ENCODE measurements at places on chromosomes 7 and 10. TPM values are rescaled to one million over a fixed set of nuclear protein-coding genes. Genes with fewer than 3 reads are reported as not detected.
A peak's percentile ranks its signal among the peaks of the same experiment; 100 is the strongest.

GRCh38 chr7:18508443-18509427, 13.2 kb downstream of the HDAC9 start:
- DNase-seq, result peak; percentile 97

GRCh38 chr7:151396328-151396970, 13.4 kb downstream of the WDR86 start:
- no peak for DNase-seq

GRCh38 chr10:124416733-124417132, 2.0 kb downstream of the OAT start:
- peak; percentile 21 for DNase-seq

Gene IDE
- total RNA-seq, result 13.9 TPM

- DNase-seq, result peak; percentile 16
Observed at GRCh38 chr7:46015107-46015868, 94.2 kb upstream of the IGFBP3 start.

- DNase-seq, result no peak
Observed at GRCh38 chr10:131480066-131480465, 168.5 kb upstream of the TCERG1L start.

Gene BHLHA15
- total RNA-seq, result not detected

DNA sequence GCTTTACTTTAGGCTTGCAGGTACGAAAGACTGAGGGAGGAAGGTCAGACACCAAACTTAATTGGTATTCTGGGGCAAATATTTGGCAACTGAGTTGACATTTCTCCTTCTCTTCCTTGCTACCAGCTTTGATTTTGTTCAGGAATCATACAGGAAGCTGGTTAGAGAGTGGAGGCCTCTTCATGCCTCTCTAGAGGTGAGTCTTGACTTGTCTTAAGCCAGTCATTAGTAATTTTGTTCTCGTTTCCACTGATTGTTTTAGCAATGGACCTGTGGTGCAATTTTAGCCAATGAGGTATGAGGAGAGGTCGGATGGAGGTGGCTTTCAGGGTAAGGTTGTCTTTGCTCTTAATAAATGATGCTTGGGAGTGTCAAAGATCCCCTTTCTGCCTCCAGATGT, 2.4 kb upstream of the RP9 start:
- DNase-seq, result no peak

GRCh38 chr7:155310425-155311114, 12.9 kb downstream of the INSIG1 start:
- no peak for DNase-seq

DNA sequence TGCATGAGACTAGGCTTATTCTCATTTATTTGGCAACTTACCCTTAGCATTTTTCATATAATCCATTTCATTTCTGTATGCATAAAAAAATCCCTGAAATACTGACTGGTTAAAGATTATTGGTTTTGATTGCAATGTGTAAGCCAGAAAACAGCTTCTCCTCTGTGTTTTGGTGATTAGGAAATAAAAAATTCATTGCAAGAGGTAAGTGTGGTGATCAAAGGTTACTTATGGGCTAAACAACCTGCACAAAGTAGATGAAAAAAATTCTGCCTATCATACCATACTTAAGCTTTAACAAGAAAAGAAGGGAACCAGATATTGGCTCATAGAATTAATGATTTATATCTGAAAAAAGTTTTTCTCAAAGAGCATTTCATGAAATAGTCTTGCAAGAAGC, 64.0 kb upstream of the TMEM168 start:
- DNase-seq, result no peak

GRCh38 chr10:101256387-101256786, 27.1 kb upstream of the LBX1 start:
- DNase-seq, result no peak

DNA sequence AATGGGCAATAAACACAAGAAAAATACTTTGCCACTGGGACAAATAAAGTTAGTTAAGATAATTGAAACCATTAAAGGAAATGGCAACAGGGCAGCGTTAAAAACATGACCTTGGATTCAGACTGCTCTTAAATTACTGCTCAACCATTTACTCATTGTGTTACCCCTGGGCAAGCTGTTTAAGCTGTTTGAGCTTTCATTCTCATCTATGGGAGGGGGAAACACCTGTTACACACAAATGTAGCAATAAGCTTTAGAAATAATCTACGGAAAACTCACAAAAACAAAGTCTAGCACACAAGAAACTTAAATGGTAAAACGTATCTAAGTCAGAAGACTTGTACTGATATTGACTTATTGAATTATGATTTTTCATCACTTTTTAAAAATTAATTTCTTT, 137.1 kb downstream of the KMT2E start:
- no peak for DNase-seq

DNA sequence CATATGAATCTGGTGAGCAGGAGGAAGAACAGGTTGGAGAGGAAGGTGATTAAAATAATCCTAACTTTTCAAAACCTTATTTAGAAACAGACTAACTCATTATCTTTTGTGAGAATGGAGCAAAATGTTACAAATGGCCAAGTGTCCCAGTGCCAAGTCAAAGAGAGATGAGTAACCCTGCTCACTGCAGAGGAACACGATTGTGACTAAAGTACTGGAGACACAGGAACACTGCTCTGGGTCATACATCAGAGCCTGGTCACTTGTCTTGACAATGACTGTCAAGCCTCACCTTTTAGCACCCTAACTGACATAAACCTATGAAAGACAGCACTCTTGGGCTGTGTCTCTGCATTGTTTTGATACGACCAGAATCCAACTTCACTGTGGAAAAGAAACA, 108.8 kb downstream of the SGMS1 start:
- DNase-seq, result no peak

- no peak for DNase-seq
Observed at GRCh38 chr7:131466735-131467365, 89.6 kb downstream of the PODXL start.

- no peak for DNase-seq
Observed at GRCh38 chr7:30650421-30650808, 31.8 kb downstream of the CRHR2 start.

Gene PLAC9
- total RNA-seq, result 1.2 TPM

Gene DNAH11
- total RNA-seq, result 10.0 TPM

- no peak for DNase-seq
Observed at GRCh38 chr7:117110480-117111315, 157.4 kb downstream of the ST7 start.

Gene FAM241B
- not detected for total RNA-seq

GRCh38 chr10:24853661-24854060, 98.7 kb downstream of the PRTFDC1 start:
- no peak for DNase-seq

- no peak for DNase-seq
Observed at GRCh38 chr10:129877773-129878371, 86.2 kb downstream of the EBF3 start.

Gene ZNF316
- 6.3 TPM for total RNA-seq

DNA sequence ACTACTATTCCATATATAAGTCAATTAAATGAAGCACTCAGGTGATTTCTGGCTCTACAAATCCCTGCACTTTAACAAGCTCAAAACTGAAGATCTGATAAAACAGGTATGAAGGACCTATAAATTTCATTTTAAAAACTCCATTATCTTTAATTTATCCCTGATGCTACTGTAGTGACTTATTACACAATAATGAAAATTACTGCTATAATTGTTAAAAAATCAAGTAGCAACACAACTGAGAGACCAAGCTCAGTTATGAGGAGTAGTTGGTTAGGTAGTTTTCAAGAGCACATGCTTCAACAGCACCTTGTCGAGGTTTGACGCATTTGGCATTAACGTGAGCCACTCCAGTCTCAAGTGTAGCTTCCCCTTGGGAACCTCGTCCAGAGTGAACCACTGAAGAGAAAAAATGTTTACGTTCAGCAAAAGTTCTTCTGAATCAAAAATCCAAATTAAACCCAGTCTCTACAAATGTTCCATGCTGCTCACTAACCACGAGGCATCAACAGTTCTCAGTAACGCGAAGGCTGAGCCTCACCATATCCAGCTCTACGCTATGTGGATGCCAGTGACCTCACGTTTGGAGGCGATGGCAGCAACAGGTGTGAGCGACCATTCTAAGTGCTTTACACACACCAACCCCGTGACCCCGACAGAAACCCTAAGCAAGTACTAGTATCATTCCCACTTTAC, 55.3 kb upstream of the NCAPG2 start:
- no peak for DNase-seq

- DNase-seq, result peak; percentile 75
Observed at GRCh38 chr7:38368191-38368605, 94.8 kb upstream of the TARP start.

DNA sequence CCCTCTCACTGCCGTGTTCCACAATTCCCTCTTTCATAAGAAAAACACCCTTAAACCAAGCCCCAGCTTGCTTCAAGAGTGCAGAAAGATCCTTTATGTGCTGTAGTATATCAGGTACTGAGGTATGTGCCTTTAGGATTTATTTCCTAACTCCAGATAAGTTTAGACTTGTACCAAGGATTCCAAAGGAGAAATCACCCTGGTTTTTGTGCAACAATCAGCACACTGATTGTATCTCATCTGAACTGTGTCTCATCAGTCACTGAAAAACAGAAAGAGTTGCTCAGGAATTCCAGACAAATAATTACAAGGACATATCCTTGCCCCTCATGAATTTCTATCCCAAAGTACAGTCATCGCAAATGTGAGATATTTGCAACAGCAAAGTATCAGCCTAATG, 77.2 kb upstream of the PTPRZ1 start:
- DNase-seq, result no peak

Gene ZNF398
- 11.1 TPM for total RNA-seq

Gene NPC1L1
- total RNA-seq, result not detected

Measured in RPMI7951 (cell line).